Ammon's horn (tissue), 1 donor: ENCODE measurements at places on chromosomes 13 and 19.

DNA sequence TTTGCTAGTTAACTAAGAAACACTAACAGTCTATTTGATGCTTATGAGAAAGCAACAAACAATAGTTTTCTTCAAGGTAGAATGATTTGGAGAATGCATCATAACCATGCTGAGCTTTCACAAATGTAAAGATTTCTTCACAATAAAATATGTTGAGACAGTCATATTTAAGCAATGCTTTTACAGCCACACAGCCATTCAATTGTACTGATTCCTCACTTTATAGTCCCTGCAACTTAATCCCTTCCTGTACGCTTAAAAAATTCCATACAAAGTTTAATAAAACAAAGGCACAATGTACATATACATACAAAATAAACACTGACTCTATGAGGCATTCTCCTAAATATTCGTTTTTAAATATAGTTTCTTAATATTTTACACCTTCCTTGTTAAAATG is 4.7 kb upstream of the ACOD1 start:
- no peak for DNase-seq

GRCh38 chr19:51179256-51179655 is 37.2 kb downstream of the SIGLEC7 start:
- no peak for DNase-seq

- no peak for DNase-seq
Measured at GRCh38 chr19:39405958-39406655, 540 bp upstream of the ZFP36 start.

DNA sequence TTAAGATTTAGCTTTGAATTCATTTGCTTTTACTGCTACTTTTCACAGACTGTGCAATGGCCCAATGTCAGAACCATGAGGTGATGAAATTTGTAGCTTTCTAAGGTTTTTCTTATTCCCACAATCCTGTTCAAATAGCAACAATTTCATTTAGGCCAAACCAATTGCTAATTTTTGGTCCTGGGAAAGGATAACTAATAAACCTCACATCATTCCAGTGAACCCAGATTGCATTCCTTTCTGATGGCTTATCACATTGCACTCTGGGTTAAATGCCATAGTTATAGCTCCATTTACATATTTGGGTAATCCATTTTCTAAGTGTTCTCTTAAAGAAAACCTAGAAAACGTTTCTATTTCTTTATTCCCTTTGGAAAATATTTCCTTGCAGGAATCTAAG is 22.9 kb upstream of the POMP start:
- no peak for DNase-seq

GRCh38 chr19:1113030-1113985 is 9.5 kb downstream of the GPX4 start:
- DNase-seq = peak; percentile 97

GRCh38 chr13:112363867-112364528 is 12.2 kb upstream of the SPACA7 start:
- DNase-seq = no peak

DNA sequence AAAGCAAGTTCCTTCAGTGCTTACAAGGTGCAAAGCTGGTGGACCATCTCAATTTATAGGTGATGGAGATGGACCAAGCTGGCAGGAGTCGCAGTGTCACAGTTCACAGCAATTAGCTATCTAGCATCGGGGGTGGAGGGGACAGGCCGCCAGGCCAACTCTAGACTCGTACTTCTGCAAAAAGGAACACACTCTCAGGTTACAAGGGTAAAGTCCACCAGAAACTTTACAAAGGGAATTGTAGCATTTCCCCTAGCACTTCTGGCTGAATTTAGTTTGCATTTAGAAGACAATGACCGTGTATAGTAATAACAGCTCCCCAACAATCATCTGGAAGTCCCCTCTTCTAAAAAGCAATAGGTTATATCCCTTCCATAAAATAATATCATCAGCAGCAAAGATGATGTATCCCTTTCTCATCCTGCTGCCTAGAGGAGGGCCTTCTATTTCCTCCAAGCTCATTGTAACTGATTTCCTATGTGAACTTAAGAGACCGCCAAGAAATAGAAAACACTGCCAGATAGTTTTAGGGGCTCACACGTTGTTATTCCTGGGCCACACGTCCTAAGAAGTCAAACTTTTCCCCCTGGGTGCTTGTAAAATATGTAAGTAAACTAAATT is 8.5 kb upstream of the DOCK9 start:
- DNase-seq = no peak

DNA sequence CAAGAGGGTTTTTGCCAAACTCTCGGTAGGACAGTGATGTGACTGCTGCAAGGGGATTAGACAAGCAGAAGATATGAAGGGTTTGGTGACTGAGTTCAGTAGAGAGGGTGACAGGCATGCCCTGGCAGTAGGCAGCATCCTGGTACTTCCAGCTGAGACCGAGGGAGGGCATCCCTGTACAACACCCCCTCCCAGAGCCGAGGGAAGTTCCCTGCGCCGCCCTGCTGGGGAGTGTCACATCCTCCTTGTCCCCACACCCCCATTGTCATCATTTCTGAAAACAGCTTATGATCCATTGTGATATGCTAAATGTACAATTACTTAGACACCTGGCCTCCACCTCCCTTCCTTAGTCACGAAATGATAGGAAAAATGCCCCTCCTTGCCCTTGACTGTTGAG is 14.6 kb downstream of the ZNF544 start:
- no peak for DNase-seq

- no peak for DNase-seq
Measured at GRCh38 chr13:108302279-108302678, 32.8 kb downstream of the TNFSF13B start.

GRCh38 chr13:110680852-110681251 is 25.1 kb downstream of the CARS2 start:
- DNase-seq = no peak

DNA sequence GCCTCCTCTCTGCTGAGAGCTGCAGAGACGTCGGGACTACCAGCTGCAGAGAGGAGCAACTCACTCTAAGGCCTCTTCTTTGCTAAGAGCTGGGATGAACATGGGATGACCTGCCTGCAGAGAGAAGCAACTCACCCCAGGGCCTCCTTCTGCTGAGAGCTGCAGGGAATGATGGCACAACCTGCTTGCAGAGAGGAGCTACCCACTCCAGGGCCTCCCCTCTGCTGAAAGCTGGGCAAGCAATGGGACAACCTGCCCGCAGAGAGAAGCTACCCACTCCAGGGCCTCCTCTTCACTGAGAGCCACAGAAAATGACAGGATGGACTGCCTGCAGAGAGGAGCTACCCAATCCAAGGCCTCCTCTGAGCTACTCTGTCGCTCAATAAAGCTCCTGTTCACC is 6.9 kb upstream of the MLLT1 start:
- DNase-seq = no peak

DNA sequence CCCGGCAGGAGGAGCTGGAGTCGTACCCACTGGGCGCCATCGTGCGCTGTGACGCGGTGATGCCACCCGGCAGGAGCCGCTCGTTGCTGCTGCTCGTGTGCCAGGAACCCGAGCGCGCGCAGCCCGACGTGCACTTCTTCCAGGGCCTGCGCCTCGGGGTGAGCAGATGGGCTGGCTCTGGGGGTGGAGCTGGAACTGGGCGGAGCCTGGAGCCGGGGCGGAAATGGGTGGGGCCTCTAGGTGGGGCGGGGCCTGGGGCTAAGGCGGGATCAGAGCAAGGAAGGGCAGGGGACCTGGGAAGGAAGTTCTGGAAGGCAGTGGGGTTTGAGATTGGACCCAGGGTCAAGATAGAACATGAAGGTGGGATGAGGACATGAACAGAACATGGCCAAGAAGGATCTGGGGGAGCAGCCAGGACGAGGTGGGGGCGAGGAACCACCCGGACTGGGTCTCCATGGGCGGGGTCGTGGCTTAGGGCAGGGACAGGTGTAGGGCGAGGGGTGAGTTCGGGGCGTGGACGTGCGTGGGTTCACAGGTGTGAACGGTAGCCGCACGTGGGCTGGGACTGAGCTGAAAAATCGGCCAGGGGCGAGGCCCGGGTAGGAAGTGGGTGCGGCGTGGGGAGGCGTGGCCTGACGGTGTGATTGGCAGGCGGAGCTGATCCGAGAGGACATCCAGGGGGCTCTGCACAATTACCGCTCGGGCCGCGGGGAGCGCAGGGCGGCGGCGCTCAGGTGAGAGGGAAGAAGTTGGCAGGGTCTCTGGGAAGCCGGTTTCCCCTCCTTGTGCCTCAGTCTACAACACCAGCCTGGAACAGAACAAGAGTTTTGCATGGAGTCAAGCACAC is 4.7 kb downstream of the EPS8L1 start:
- no peak for DNase-seq

DNA sequence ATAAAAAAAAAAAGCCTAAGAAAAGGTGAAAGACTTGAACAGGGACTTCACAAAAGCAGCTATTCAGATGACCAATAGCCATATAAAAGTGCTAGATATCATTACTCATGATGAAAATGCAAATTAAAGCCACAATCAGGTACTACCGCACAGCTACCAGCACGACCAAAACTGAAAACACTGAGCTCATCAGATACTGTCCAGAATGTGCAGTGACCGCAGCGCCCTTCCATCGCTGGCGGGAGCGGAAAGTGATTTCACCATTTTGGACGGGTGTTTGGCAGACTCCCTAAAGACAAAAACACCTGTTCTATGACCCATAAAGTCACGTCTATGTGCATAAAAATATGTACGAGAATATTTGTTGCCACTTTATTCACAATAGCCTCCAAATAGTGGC is 60.7 kb downstream of the SLC6A16 start:
- DNase-seq = no peak

GRCh38 chr13:40777166-40777808 is 6.3 kb upstream of the MRPS31 start:
- DNase-seq = peak; percentile 55

GRCh38 chr19:45613926-45614725 is 12.1 kb upstream of the GPR4 start:
- no peak for DNase-seq

DNA sequence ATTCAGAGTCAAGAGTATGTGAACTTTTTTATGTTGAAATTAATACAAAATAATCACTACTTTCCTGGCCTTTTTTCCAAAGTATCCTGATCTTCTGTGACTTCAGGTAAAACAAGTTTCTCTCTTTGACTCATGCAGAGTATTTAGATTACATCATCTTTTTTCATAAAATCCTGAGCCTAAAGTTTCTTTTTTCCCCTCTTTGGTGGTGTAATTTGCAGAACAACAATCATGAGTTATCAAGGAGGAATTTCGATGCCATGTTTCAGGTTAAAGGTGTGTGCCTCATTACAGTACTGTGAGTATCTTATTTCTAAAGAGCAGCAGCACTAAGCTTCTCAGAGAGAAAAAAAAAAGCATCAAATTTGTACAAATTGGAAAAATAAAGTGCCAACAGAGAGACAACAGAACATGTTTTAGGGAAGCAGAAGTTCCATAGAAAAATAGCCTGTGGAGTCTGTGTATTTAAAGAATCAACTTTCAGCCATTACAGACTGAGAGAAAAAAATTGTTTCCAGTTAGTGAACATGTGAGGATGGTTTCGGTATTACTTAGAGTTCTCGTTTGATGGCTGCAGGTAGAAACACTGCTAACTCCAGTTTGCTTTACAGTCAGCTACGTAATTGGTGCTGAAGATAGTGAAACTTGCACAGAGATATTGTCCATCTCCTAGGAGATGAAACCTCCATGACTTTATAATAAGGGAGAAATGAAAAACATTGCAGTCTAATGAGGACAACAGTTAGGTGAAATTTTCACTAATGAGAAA is 78.1 kb upstream of the PCDH9 start:
- DNase-seq = no peak

- DNase-seq = no peak
Measured at GRCh38 chr13:43397111-43397510, 373.7 kb downstream of the DNAJC15 start.

- peak; percentile 31 for DNase-seq
Measured at GRCh38 chr13:68727798-68728197, 1379.8 kb upstream of the ATXN8OS start.

- DNase-seq = no peak
Measured at GRCh38 chr13:79417741-79418140, 11.7 kb upstream of the RBM26 start.

- DNase-seq = no peak
Measured at GRCh38 chr19:2240881-2241760, 4.5 kb downstream of the SF3A2 start.

- DNase-seq = no peak
Measured at GRCh38 chr13:34166406-34166805, 348.5 kb downstream of the RFC3 start.

DNA sequence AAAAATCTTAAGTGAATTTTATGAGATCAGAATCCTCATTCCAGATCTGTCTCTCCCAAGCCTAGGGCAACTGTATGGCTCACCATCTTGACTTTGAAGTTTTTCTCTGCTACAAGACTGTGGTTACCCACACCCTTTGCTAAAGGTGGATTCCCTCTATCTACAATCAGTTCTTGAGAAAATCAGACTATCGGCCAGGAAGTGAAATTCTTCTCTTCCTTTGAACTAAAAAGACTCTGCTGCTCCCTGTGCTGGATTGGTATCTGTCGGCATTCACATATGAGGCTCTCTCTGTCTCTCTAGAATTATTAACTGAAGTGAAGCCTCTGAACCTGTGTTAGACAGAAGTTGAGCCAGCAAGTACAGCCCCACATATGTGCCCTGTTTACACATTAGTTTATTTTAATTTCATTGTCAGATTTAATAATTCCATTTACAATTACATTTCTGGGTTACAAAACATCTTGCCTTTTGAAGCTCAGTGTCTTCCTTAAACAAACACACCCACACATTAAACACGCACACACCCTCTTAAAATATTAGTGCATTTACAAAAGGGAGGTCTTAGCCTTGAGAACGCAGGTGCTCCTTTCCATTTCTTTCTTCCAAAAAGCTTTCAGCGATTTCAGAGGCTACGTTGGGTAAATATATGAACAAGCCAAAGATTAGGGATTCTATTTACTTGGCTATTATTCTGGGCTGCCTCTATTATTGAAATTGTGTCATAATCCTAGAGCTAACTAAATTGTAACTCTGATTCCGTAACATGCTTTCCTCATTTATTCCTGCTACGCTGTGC is 145.7 kb downstream of the MIPEP start:
- no peak for DNase-seq

GRCh38 chr19:49904136-49904535 is 7.4 kb upstream of the IL4I1 start:
- DNase-seq = no peak

GRCh38 chr19:6212403-6213265 is 67.1 kb downstream of the MLLT1 start:
- DNase-seq = peak; percentile 1

DNA sequence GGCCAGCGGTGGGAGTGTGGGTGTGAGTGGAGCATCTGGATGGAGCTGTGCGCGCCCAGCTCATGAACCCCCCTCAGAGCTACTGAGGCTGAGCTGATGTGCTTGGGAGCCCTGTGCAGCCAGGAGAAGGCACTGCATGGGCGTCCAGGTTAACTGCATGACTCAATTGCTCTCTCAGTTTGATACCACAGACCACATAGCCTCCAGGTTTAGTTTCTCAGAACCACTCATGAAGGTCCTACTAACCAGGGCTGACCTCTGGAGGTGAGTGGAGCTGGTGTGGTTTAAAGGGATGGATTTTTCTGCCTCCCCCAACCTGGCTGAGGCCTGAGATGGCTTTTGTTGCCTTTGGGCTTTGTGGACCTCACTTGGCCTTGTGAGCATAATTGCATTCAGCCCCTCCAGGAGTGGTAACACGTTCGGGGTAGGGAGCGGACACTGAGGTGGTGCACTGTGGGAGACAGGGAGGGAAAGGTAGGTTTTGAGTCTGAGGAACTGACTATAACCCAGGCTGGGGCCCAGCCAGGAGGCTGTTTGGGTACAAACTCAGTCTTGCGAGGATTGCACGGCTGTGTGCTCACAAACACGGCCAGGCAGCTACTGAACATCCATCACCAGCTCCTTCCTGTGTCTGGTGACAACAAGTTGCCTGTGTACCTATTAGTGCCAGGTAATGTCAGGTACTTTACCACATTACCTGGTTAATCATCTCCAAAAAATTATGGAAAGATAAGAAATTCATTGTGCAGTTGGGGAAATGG is 97.5 kb downstream of the RGCC start:
- DNase-seq = no peak

- DNase-seq = no peak
Measured at GRCh38 chr19:17323300-17323963, 11.2 kb downstream of the ANO8 start.
